Stimulated activated CD4-positive, alpha-beta T cell treated with anti-CD3 and anti-CD28 coated beads, Interleukin-12 subunit alpha, Interleukin-12 subunit beta, amount 100 ng/mL, for 48 hours (primary cell): ENCODE measurements at places on chromosomes 5 and 9.

- no peak for DNase-seq
Measured at GRCh38 chr5:130796902-130797301, 368.2 kb downstream of the HINT1 start.

- DNase-seq = no peak
Measured at GRCh38 chr9:137270929-137271695, 6.4 kb upstream of the TOR4A start.

DNA sequence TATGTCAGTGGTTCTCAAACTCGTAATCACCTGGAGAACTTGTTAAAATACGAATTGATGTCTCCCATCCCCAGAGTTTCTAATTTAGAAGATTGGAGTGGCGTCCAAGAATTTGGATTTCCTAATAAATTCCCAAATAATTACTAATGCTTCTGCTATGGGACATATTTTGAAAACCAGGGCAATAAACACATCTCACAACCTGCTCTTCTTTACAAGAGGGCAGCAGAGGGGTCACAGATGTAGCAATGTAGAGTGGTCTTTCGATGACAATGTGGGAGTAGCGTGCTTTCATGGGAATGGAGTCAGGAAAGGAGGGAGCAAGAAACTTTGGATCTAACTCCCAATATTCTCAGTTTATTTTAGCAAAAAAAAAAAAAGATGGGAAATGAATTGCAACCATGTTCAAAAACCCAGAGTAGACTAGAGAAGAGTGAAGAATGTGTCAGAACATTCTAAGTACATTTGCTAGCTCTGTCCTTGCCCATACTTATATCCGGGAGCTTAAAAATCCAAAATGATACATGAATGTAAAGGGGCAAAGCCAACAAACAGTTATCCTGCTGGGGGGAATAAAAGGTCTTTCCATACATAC lies 33.8 kb upstream of the ALDH1A1 start:
- DNase-seq = no peak

DNA sequence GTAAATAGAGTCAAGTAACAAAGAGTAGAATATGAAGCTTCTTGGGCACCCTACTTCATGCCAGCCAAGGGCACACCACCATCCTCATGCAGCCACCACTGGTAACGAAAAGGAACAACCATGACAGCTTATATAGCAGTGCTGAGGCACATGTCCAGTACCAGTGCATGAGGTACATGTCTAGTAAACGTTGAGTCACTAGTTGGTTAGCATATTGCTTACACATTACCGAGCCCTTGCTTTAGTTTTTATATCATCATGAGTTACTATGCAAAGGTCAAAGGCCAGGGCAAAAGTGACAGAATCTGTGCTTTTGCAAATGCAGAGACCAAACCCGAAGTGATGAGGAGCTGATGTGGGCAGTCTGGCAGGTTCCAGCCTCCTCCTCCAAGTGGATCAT lies 147.1 kb upstream of the MAP1B start:
- no peak for DNase-seq

DNA sequence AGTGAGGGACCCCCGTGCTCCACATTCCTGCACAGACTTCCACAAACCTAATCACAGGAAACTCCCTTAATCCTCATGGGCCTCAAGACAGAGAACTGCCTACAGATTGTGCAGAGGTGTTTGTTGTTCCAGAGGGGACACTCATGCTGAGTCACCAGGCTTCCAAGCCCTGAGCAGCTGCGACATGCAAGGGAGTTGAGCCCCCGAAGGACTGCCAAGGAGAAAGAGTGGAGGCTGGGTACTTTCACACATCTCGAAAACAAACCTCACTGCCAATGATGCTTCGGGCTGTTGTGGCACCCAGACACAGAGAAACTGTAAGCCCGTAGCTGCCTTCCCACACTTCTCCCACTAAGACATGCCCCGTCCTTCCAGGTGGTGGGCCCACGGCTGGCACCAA lies 480.8 kb downstream of the CDH12 start:
- no peak for DNase-seq
